Adrenal gland (tissue), 19 donors: ENCODE measurements at places on chromosomes 3 and 15. TPM values are rescaled to one million over a fixed set of nuclear protein-coding genes. Genes with fewer than 3 reads are reported as not detected.
A peak's percentile ranks its signal among the peaks of the same experiment; 100 is the strongest.

Gene RYR3
- total RNA-seq: 0.32 TPM

Gene AADACL2
- not detected for total RNA-seq

Gene MAGEL2
- total RNA-seq: 0.12 TPM

GRCh38 chr15:60426870-60427508, 29.2 kb upstream of the ANXA2 start:
- peak overlapping the region; percentile 64 for H3K27ac ChIP-seq
- H3K4me1 ChIP-seq: no peaks in the 10 kb centered on the region
- H3K36me3 ChIP-seq: peaks cover 12% of the 10 kb centered on the region
- H3K27me3 ChIP-seq: no peaks in the 10 kb centered on the region
- no peak overlapping the region for H3K4me3 ChIP-seq

DNA sequence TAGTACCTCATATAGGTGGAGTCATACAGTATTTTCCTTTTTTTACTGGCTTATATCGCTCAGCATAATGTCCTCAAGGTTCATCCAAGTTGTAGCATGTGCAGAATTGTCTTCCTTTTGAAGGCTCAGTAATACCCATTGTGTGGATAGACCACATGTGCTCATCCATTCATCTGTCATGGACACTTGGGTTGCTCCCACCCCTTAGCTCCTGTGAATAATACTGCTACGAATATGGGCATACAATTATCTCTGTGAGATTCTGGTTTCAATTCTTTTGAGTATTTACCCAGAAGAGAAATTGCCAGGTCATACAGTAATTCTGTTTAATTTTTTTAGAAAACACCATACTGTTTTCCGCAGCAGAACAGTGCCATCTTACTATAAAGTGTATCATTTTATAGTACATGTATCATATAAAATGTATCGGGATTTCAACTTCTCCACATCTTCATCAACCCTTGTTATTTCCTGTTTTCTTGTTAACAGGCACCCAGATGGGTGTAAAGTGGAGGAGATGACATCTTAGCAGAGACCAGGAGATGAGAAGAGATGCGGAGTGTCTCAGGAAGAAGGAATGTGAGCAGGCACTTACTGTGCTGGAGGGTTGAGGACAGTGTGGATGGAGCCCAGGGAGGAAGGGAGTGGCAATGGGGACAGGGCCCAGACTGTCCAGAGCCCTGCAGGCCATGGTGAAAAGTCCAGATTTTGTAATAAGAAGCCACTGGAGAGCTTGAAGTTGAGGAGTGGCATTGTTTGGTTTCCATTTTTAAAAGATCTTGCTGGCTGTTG, 27.0 kb upstream of the PRR23E start:
- DNase-seq: no peak
- no peaks in the 10 kb centered on the region for H3K36me3 ChIP-seq
- no peak overlapping the region for H3K4me3 ChIP-seq

DNA sequence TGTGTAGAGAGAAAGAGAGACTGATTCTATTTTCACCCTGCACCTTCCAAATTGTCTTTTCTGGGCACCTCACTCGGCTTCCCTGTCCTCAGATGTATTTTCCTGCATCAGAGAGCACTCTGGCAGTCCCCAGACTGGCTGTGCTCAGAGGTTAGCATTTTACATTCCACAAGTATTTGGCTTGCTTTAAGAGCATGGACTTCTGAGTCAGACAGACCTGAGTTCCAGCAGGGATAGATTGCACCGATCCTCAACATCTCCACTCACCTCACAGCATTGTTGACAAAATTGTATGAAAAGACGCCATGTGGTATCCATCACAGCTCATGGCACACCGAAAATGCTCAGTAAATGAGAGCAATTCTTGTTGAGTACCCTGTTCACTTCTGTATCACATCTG, 45.6 kb downstream of the SST start:
- H3K36me3 ChIP-seq: no peaks in the 10 kb centered on the region
- DNase-seq: no peak
- no peak overlapping the region for H3K4me3 ChIP-seq
- H3K27ac ChIP-seq: no peak overlapping the region
- H3K27me3 ChIP-seq: no peaks in the 10 kb centered on the region

GRCh38 chr15:38260077-38260476, 7.4 kb downstream of the SPRED1 start:
- H3K36me3 ChIP-seq: no peaks in the 10 kb centered on the region
- H3K27me3 ChIP-seq: no peaks in the 10 kb centered on the region
- H3K4me3 ChIP-seq: no peak overlapping the region
- no peak overlapping the region for H3K27ac ChIP-seq
- H3K4me1 ChIP-seq: peaks cover 38% of the 10 kb centered on the region
- DNase-seq: no peak

GRCh38 chr15:95557226-95558046, 773.1 kb upstream of the NR2F2 start:
- H3K4me1 ChIP-seq: no peaks in the 10 kb centered on the region
- peak; percentile 54 for DNase-seq
- H3K4me3 ChIP-seq: peak overlapping the region; percentile 13
- H3K27me3 ChIP-seq: no peaks in the 10 kb centered on the region

DNA sequence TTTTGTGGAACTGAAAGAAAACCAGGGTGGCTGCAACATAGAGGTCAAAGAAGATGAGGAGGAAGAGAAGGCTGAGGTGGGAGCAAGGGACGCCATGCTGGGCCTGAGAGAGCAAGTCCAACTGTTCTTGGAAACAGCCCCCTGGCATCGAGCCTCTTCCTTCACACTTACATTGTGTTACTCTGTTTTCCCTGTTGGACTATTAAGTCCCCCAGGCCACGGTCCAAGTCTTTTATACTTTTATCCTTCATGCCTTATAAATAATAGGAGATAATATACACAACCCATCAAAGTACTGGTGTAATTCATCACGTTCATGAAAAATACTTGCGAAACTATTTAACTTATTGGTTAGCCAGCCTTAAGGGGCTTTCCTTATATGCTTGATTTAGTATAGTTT, 79.3 kb downstream of the ATG7 start:
- H3K27ac ChIP-seq: no peak overlapping the region
- no peak overlapping the region for H3K4me3 ChIP-seq
- H3K4me1 ChIP-seq: peaks cover 7% of the 10 kb centered on the region
- no peak for DNase-seq
